ENCODE measurements at places on chromosomes 12 and 14. TPM values are rescaled to one million over a fixed set of nuclear protein-coding genes. Genes with fewer than 3 reads are reported as not detected.

DNA sequence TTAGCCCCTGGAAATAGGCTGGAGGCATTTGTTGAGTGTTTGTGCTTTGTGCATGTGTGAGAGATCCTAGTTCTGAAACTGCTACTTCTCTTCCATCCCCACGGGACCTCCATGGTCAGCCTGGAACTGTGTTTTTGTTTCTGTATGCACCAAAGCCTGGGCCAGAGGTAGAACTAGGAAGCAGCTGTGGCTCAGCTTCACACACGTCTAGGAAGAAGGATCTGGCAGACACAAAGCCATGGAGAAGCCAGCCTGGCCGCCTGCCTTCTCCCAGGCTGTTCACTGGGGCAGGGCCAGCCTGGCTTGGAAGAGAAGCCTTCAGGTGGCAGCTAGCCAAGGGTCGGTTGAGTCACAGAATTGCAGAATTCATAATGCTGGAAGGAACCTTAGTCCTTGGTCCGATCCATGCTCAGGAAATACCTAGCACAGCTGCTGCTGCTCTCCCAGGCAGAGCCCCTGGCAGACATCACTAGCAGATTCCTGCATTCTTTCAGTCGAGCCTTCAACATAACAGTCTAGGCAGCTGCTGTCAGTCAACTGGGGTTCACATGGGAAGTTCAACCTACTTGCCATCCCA, 27.0 kb downstream of the RIN3 start:
- DNase-seq: no peak

DNA sequence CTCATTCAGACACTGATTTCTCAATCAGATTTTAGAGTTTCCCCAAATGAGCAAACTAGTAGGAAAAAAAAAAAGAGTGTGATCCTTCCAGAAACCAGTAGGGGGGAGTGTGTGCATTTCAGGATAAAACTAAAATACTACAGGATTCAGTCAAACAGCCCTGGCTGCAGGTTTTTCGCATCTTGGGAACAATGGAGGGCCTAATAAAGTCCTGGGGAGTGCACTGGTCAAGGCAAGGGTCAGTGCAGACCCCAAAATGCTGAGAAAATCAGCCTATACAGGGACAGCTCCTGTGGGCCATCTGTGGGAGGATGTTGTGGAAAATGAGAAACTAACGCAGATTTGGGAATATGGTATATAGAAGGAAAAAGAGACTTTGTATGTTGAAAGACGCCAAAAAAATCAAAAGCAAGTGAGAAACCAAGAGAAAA, 22.2 kb upstream of the ABCD4 start:
- DNase-seq: peak; percentile 2

The TUBA1B gene
- 857 TPM for total RNA-seq

DNA sequence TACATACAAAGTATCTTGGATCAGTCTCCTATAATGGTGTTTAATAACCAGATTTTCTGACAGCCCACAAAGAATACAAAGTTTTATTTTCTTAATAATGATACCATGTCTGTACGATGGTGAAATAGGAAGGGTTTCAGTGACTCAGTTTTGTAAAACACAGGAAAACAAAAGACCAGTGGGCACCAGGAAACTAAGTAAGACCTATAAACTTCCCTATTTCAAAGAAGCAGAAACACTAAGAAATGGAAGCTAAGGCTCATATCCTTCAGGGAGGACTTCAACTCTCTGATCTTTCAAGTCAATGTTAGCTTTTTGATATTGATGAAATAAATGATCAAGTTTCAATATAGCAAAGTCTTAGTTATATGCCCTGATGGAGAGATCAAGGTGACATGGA, 196.0 kb downstream of the DUSP6 start:
- no peak for DNase-seq

GRCh38 chr14:94823556-94824341, 53.8 kb upstream of the GSC start:
- DNase-seq: peak; percentile 43

- no peak for DNase-seq
Measured at GRCh38 chr12:64551676-64552075, 58.6 kb upstream of the RASSF3 start.

- DNase-seq: no peak
Measured at GRCh38 chr14:69798339-69798735, 1.3 kb upstream of the SLC10A1 start.
